ENCODE measurements at places on chromosomes 4 and X.
A peak's percentile ranks its signal among the peaks of the same experiment; 100 is the strongest.

GRCh38 chr4:123806056-123806455 is 409.5 kb downstream of the SPRY1 start:
- no peak for DNase-seq

- peak; percentile 44 for DNase-seq
Measured at GRCh38 chrX:55919367-55920221, 202.0 kb downstream of the RRAGB start.

DNA sequence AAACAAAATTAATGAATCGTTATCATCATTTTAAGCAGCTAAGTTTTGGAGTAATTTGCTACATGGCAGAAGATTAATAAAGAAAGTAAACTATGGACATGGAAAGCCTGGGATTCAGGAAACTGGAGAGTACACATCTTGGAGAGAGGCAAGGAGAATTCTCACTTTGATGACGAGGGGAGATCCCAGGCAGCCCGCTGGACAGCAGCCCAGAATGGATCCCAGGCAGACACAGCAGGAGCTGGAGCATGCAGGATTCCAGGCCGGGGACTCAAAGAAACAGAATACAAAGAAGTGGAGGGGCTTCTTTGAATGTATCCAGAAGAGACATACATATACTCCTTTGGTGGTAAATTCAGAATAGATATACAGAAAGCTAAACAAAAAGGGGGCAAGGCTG is 118.0 kb upstream of the ATP6AP2 start:
- DNase-seq, result no peak

- no peak for DNase-seq
Measured at GRCh38 chr4:55021214-55021613, 104.2 kb downstream of the KDR start.

DNA sequence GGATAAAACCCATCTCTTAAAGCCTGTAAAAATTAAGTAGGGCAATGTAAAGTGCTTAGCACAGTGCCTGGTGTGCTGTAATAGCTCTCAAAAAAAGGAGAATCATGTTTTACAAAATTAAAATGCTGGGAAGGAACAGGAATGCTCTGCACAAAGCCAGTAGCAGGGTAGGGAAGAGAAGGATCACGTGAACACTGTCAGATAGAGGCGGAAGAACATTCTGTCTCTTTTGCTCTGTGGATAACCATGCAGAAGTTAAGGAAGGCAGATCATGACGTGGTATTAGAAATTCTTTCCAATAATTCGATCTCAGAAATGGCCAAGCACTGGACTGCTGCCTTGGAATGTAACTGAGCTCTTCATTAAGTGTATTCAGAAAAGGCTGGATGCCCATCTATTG is 136.2 kb upstream of the PDLIM3 start:
- DNase-seq, result no peak

- peak; percentile 30 for DNase-seq
Measured at GRCh38 chr4:169619518-169619957, 840 bp upstream of the CLCN3 start.

GRCh38 chrX:20414066-20414465 is 147.4 kb upstream of the RPS6KA3 start:
- no peak for DNase-seq

DNA sequence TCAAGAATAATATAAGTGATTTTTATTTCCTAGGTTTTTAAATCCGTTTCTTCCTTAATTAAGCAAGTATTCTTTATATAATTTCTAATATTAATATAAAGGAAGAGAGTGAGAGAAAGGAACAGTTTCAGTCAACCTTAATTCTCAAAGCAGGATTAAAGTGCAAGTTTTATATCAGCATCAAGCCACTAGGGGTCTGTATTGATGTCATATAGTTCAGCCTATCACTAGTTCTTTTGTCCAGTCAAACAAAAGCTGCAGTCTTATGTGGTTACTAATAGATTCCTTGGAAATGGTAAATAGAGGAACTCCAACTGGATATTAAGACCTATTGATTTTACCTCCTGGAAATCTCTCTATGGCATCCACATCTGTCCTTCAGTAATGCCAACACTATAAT is 82.0 kb downstream of the NAP1L3 start:
- no peak for DNase-seq

- DNase-seq, result no peak
Measured at GRCh38 chrX:75673468-75673867, 111.6 kb downstream of the MAGEE2 start.

GRCh38 chrX:17005712-17006368 is 59.4 kb downstream of the REPS2 start:
- no peak for DNase-seq

- DNase-seq, result no peak
Measured at GRCh38 chrX:154719132-154719675, 31.7 kb downstream of the GAB3 start.

DNA sequence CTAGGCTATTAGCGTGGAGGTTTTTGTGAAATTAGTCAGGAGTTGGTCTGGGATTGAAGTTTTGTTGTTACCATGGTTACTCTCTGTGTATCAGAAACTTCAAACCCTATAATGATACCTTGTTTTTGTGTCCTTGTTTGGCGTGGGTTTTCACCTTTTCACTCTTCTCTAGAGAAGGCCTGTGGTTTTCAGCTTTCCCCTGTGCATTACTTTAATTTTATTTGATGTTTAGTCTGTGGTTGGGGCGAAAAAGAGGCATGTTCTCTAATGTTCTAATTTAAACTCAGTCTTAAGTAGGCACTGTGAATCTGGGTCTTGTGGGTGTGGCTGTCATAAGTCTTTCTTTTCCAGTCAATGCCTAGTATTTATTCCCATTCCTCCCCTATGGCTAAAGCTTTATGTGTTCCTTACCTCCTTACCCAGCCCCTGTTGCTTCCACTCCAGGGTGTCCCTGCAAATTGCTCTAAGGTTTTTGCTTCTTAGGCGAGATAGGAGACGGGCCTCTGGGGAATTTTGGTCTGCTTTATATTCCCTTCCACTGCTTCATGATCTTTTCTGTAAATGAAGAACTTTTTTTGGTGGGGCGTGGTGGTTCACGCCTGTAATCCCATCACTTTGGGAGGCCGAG is 326.3 kb upstream of the ZCCHC13 start:
- DNase-seq, result peak; percentile 53

DNA sequence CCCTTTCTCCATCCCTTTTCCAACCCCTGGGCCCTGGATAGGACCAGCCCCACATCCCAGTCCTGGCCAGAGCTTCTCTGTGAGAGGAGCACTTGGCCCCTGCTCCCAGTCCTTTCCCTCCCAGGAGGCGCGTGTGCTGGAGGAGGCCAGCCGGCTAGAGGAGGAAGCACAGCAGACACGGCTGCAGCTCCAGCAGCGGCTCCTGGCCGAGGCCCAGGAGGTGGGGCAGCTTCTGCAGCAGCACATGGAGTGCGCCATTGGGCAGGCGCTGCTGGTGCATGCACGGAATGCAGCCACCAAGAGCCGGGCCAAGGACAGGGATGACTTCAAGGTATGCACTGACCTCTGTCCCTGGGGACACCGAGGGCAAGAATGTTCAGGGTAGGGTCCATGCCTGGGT is 87.5 kb downstream of the EVC start:
- DNase-seq, result peak; percentile 10

DNA sequence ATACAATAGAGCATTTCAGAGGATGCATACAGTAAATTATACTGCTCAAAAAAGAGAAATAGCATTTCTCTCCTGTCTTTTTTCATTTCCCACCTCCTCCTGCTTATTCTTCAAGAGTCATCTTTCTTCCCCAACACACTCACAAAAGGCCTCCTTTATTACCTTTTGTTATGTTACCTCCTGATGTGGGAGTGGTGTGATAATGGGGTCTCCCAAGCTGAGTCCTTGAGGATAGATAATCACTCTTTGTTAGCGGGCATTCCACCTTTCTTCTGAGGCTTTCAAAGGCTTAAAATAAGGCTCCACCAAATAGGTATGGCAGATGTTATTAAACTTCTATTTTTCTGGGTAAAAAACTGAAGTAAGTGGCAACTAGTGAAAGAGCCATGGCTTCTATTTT is 159.8 kb downstream of the CPEB2 start:
- DNase-seq, result peak; percentile 45

- DNase-seq, result no peak
Measured at GRCh38 chrX:9560219-9560618, 95.4 kb downstream of the TBL1X start.

DNA sequence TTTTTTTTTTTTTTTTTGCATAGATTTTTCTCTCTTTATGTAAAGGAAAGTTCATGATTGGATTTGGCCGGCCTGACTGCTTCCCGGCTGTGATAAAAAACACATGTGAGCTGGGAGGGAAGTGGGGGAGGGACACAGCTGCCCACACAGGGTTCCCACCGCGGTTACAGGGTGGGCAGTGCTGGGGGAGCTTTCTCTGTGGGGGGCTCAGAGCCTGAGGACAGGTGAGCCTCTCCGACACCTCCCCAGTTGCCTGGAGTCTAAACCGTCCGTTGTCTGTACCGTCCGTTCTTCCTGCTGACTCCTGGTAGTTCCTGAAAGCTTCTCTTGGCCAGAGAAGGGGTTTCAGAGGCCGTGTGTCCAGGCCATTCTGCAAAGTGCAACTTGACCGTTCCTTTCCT is 21.8 kb downstream of the SHOX start:
- DNase-seq, result no peak

DNA sequence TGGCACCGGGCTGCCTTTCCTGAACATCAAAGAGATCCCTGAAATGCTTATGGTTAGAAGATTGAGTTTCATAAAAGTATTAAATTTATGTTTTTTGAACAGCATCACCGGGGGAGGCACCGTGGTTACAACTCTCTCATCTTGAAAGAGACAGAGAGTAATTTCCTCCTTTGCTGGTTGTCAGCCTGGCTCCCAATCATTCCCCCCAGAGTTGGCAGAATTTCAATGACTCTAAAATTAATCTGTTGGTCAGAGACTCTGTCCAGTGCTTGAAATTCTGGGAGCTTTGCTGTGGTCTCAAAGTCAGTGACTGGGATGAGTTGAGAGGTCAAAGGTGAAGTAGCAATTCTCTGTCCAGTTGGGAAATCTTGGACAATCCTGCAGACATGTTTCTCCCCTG is 135.9 kb downstream of the RAB28 start:
- DNase-seq, result no peak

GRCh38 chr4:56229947-56230346 is 157.3 kb downstream of the AASDH start:
- DNase-seq, result no peak

- peak; percentile 54 for DNase-seq
Measured at GRCh38 chrX:119991005-119991787, 47.6 kb upstream of the NKAP start.

DNA sequence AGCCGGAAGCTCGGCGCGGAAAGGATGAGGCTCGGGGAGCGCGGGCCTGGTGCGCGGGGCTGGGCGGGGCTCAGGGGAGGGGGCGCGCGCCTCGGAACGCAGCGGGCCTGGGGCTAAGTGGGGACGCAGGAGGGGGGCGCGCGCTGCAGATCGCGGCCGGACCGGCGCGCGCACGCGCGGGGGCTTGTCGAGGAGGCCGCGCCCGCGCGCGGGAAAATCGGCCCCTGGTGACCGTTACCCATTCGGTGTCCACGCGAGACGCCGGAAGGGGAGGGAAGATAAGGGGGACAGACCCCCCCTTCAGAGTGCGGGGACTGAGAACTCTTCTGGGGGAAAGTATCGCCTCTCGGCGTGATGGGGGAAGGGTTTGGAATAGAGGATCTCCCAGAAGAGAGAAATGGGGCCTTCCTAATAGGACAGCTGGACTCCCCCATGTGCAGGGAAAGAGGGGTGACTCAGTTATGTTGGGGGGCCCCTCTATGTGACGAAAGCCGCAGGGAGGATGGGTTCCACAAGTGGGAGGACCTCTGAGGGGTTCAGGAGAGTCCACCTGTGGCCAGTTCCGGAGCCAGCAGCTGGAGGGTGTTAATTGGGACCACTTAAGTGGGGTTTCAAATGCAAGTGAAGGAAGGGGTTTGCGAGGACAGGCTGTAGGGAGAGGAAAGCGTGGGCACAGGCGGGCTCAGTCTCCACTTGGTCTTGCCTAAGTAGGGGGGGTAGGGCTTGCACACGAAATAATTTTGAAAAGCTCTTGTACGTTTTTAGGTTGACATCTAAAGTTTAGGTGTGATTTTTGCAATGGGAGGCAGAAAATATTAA is 584 bp downstream of the SUV39H1 start:
- peak; percentile 54 for DNase-seq

DNA sequence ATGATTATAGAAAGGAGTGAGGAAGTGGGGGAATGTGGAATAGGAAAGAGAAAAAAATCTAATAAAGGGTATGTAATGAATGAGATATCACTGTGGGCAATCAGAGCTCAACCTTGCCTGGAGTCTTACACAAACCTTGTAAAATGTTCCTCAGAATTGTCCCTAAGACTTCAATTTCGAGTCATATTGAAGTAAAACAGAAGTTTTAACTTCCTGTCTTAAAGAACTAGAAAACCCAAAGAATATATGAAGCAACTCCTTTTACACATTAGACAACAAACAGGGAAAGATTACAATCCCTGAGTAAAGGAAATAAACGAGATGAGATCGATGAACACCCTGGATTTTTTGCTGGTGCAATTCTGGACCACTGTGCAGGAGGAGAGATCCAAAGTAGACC is 18.0 kb downstream of the CXCL2 start:
- no peak for DNase-seq

DNA sequence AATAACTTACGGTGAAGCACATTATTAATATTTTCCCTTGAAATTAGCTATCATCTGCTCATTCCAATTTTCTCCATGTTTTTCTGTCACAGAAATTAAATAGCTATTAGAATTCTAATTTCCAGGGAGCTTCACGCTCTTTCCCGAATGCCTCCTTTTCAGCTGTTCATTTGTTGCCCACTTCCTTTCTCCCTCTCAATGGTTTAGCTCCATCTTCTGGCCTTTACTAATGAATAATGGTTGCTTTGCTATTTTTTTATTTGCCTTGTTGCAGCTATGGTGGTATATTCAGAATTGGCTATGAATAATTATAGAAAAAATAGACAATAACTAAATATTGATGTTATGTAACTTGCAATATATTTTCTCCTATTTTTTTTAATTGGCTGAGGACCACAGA is 70.5 kb downstream of the GRIA2 start:
- no peak for DNase-seq

DNA sequence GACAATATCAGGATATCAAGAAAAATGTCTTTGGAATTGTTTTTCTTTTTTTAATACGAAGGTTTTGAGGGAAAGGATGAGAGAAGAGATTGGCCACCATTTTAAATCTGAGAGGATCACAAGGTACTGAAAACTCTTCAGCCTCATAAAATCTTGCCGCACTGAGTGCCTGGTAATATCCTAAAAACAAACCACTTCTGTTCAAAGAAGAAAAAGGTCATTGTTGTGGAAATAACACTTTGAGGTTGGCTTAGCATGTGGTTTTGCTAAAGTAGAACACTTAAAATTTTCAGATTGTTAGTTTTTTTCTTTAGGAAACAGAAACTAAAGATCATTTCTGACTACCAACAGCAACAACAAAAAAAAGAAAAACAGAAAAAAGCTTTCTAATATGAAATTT is 1.0 kb upstream of the CLDN22 start:
- DNase-seq, result no peak

GRCh38 chr4:4572821-4573220 is 31.0 kb upstream of the STX18 start:
- no peak for DNase-seq

GRCh38 chr4:141638230-141638629 is 1.8 kb downstream of the IL15 start:
- no peak for DNase-seq

DNA sequence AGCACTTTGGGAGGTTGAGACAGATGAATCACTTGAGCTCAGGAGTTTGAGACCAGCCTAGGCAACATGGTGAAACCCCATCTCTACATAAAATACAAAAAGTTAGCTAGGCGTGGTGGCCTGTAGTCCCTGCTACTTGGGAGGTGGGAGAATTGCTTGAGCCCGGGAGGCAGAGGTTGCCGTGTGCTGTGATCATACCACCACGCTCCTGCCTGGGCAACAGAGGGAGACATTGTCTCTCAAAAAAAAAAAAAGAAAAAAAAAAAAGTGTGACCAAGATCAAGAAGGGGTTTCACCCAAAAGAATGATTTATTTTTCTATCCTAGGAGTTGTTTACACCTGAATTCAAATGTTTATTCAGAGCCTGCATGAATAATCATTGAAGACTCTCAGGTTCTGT is 572.4 kb upstream of the GALNT7 start:
- DNase-seq, result peak; percentile 37
